ENCODE measurements at places on chromosomes 6 and 20.
A peak's percentile ranks its signal among the peaks of the same experiment; 100 is the strongest.

DNA sequence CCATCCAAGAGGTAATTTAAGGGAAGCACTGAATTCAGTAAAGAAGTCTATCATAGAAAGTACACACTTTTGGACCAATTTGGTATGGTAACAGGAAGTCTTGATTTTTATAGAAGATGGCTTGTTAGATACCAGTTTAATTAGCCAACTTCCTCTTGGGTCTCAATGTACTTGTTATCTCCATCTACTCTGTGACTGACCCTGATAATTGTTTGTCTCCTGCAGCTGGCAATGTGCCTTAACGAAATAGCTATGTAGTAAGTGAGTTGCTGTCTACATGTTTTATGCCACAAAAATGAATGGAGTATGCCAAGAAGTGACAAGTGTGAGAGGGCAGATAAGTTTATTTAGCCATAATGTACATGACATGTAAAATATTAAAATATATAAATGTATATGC, 410.5 kb upstream of the MAN1A1 start:
- DNase-seq = no peak

GRCh38 chr6:129089357-129089756, 206.4 kb downstream of the LAMA2 start:
- no peak for DNase-seq

- no peak for DNase-seq
Observed at GRCh38 chr20:3660262-3661059, 2.7 kb downstream of the GFRA4 start.

DNA sequence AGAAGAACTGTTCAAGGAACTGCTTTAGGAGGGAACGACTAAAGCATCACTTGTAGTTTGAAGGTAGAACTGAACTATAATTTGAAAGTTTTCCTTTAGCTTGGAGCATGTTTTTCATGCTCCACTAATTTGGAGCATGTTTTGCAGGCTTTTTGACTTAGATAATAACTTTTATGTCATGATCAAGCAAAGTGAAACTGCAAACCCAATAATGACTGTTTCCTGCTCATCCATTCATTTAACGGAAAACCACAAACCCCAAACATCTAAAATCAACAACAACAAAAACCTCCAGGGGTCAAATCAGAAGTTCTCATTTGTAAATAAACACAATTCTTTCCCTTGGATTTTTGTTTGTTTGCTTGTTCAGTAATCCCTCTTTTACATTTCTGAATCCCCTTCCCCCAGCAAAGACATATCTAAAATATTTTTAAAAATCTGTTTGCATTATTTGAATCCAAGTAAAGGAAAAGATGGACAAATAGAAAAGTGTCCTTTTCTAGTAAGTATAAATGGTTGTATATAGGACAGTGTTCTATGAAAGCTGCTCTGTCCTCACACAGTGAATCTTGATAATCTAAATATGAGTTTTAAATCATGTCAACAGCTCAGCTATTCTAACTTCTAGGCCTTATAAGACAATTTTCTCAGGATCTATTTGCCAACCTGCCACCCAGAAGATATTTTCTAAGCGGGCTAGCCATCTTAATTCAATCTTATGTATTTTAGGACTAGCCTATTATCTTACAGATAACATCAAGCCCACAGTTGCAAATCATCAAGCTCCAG, 2.6 kb downstream of the SIM1 start:
- DNase-seq = no peak

GRCh38 chr6:53347921-53348370, 804 bp downstream of the ELOVL5 start:
- peak; percentile 54 for DNase-seq

DNA sequence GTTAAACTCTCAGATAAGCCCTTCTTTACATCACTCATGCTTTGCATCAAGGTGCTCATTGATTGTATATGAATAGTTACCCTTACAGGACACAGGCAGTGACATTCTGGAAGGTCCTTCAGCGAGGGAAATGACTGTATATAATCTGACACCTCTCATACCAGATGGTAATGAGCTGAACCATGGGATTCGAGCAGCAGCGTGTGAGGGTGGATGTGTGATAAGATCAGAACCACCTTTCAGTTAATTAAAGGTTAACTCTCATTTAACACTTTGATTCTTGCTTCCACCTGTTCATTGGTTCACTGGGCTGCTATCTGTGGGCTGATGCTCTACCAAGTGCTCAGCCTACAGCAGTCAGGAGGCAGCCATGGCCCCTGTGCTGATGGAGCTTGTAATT, 24.2 kb downstream of the NEDD9 start:
- no peak for DNase-seq

DNA sequence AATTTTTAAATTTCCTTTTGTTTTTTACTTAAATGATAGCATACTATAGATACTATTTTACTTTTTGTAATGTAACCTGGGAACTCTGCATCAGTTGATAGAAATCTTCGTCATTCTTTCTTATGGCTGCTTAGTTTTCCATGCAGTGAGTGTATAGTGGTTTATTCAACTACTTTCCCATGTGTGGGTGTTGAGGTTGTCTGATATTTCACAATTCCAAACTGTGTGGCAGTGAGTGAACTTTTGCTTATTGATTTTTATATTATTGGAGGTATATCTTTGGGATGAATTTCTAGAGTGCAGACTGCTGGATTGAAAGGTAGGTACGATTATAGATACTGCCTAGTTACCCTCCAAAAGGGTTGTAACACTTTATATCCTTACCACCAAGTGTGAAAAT, 136.5 kb downstream of the CDKAL1 start:
- no peak for DNase-seq

DNA sequence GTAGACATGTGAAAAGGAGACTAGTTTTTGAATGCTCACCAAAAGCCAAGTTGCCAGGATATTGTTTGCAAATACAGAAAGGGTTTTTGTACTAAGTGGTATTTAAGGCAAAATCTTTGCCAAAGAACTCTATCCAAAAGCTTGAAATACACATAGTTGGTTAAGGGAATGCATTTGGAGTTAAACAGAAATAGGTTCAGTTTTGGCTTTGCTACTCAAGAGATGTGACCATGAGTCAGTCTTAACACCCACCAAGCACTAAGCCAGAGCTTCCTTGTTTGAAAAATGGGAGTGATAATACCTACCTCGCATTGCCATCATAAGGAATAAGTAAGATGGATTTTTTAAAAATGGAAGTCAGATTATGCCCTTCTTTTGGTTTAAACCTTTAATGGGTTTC, 191.7 kb upstream of the LAMP5 start:
- DNase-seq = no peak

DNA sequence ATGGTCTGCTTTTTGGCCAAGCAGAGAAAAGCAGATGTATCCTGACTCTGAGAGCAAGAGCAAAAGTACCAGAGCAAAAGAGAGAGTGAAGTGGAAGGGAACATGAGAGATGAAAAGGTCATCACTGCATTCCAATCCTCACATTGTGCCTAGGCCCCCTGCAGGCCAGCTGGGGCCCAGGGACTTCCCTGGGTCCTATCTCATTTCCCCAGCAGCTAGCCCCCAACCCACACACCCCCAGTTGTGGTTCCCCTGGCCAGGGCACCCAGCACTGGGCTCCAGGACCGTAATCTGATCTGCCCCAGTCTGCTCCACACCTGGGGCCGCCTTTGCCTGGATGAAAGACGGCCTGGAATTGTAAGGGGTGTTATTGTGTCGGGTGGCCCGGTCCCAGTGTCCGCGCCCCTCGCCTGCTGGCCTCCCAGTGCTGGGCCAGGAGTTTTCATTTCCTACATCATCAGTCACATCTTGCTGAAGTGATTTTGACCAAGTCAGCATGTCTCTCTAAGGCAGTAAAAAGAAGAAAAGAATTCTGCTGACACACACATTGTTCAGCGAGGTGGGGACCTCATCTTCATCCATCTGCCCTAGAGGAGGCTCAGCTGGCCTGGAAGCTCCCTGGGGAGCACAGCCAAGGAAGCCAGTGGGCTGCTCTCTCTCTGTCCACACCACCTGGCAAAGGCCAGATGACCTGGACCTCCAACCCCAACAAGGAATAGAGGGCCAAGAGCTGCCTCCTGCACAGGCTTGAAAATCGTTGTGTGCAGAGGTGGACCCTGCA, 4.0 kb upstream of the BMP7 start:
- no peak for DNase-seq

DNA sequence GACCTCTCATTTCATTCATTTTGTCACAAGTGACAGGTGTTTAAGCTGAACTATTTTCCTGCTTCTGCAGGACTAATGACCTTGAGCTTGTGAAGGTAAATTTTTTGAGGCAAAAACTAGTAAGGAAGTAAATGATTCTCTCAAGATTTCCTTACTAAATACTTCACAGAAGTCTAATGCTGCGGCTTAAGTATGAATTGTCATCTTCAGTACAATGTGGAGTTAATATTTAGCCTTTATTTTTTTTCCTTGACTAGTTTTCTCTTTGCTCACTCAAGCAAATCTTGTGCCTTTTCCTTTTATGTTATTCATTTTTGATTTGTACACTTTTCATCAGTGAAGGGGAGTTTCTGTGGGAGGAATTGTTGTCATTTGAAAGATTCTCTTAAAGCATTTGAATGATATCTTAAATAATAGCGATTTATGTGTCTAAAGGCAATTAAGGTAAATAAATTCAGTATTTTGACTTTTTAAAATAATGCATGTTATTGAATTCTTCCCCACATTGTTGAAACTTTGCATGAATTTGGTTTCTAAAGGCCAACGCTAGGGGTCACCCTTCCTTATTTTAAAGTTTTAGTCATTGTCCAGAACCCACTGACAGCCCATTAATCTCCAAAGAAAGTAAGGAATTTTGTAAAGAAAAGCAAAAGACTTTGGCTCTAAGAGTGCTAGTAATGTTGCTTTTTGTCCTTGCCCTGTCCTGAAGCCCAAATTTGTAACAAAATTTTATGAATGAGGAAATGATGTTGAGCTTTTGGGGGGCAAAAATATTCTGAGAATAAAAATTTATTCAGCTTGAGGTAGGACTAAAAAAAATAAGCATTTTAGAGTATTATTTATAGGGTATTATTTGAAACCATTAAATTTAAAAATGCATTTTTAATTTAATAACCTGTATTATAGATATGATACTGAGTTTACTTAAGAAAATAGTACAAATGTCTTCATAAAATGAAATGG, 157.4 kb upstream of the LAMA2 start:
- peak; percentile 51 for DNase-seq

GRCh38 chr6:45619994-45620471, 242.3 kb upstream of the SUPT3H start:
- no peak for DNase-seq

GRCh38 chr6:170443151-170443662, 109.9 kb downstream of the PSMB1 start:
- DNase-seq = no peak

GRCh38 chr6:21753241-21754108, 159.9 kb downstream of the SOX4 start:
- DNase-seq = no peak

- no peak for DNase-seq
Observed at GRCh38 chr6:119109654-119110325, 31.3 kb upstream of the FAM184A start.

- no peak for DNase-seq
Observed at GRCh38 chr20:35801865-35802264, 30.1 kb downstream of the PHF20 start.

DNA sequence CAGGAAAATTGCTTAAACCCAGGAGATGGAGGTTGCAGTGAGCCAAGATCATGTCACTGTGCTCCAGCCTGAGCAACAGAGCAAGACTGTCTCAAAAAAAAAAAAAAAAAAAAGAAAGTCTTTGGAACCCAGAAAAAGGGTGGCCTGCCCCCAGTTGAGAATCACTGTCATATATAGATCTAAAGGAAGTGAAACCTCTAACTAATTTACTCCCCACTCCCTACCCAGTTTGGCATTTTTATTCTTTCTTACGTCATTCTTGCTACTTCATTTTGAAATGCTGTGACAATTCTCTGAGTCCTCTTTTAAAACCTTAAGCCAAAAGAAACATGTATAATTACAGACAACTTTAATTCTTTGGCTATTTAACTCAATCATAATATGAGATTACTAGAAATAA, 254.8 kb downstream of the CDC5L start:
- no peak for DNase-seq

GRCh38 chr6:30568245-30568644, 3.0 kb upstream of the ABCF1 start:
- DNase-seq = peak; percentile 36

GRCh38 chr20:414161-414560, 6.1 kb downstream of the RBCK1 start:
- DNase-seq = no peak

DNA sequence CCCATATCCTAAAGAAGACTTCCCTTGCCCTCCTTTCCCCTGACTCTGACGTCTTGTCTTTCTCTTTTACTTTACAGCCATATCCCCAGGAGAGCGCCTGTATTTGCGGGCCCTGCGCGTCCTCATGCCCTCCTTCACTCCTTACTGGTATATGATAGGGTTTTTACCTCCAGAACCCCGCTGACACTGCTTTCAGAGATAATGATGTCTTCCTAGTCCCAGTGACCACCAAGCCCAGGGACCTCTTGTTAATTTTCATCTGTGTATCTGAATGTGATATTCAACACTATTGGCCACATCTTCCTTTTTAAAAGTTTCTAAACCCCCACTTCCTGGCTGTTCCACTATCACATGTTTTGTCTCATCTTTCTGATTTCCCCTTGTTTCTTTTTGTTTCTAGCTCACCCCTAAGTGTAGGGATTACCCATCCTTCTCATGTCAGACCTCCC, 102.0 kb downstream of the HIVEP1 start:
- no peak for DNase-seq

DNA sequence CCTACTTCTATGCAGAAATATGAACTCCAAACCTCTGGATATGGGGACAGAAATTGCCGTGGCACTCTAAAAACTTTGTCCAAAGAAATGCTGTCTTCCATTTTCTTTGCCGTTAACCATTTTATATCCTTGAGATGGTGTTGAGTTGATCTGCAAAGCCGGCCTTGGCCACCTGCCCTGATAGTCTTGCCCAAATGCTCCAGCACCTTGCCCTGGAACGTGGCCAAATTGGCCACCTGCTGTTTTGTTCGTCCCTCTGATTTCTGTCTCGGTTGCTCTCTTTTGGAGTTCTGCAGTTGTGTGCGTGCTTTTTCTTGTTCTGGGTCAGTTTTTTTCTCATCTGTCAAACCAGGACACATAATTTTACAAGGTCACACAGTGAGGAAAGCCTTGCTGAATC, 239.7 kb upstream of the GMDS start:
- no peak for DNase-seq

DNA sequence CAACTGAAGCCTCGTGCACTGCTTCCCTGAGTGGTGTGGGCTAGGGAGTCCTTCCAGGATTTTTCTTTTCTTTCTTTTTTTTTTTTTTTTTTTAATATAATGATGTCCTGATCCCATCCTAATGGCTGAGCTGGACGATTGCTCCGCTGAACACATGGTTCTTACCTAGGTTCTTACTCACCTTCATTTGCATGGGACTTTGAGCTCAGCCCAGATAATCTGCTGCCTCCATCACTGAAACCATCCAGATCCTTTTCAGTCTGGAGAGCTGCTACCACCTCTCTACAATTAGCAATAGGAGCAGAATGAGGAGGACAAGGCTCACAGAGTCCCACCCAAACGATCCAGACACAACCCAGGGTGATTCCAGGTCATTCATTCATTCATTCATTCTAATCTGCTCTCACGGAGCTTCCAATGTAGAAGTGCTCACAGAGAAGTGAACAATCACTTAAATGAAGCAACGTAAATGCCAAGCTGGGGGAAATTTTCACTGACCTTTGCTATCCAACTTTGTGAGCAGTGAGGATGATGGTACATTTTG, 246.3 kb upstream of the RREB1 start:
- no peak for DNase-seq
